AG08396 (cell line): ENCODE measurements at places on chromosomes 2 and 18.
A peak's percentile ranks its signal among the peaks of the same experiment; 100 is the strongest.

GRCh38 chr2:238523158-238524110 lies 96.7 kb downstream of the ASB1 start:
- no peak for DNase-seq

DNA sequence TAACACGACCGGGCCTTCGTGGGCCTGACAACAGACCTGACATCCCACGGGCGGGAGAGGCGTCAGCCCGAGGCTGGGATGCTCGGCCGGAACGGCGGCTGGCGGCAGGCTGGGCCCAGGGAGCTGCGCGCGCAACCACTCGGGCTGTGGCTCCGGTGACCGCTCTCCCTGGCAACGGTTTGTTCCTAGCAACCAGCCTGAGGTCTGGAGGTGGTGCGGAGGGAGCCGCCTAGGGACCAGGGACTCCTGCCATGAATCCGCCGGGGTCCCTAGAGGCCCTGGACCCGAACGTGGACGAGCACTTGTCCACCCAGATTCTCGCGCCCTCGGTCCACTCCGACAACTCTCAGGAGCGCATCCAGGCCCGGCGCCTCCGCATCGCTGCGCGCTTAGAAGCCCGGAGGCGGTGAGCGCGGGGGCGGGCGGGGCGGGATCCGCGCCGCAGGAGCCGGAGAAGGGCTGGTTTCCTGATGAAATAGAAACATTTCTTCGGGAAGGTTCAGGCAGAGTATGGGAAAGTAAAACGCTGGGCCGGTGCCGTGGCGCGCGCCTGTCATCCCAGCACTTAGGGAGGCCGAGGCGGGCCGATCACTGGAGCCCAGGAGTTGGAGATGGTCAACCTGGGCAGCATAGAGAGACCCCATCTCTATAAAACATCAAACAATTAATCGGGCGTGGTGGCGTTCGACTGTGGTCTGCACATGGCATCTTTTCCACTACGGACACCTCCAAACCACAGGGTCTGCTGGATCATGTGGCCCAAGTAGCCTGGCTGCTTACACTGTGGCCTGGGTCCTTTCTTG lies at the start of gene DRC1:
TSS of gene DRC1 (plus strand) at position 182 of the 803 bp plus-strand sequence. CDS start at position 252, 70 bp downstream.
- DNase-seq: peak; percentile 98

DNA sequence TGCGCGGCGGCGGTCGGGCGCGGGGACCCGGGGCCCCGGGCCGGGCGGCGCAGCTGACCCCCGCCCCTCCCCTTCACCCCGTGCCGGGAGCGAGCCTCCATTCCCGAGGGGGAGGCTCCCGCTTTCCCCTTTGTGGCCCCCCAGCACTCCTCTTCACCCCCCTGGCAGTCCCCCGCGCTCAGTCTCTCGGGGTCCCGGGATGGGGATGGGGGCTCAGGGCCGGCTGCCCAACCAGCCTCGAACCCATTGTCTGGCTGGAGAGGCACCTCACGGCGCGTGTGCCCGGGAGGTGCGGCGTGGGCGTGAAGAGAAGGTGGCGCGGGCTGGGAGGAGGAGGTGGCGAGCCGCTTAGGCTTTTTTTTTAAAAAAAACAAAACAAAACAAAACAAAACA lies 748 bp downstream of the FMNL2 start:
- peak; percentile 41 for DNase-seq

GRCh38 chr2:16252251-16252650 lies 311.9 kb downstream of the MYCN start:
- DNase-seq: no peak

DNA sequence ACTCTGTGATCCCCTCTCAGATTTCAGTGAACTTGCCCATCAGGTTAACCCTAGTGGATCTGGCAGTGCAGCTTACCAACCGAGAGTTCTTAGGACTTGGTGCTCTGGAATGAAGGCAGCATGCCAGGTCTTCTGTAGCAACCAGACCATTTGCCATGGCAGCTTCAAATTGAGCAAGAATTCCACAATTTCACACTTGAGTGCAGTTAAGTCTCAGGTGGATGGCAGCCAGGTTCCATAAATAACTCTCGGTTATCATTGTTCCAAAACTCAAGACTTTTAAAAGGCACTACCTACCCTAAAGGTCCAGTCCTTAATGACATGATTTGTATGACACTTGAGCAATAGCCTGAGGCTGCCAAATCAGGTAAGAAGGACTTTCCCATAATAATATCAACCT lies 48.1 kb downstream of the GALNT3 start:
- no peak for DNase-seq

- no peak for DNase-seq
Measured at GRCh38 chr2:70541481-70542020, 12.1 kb downstream of the TGFA start.

DNA sequence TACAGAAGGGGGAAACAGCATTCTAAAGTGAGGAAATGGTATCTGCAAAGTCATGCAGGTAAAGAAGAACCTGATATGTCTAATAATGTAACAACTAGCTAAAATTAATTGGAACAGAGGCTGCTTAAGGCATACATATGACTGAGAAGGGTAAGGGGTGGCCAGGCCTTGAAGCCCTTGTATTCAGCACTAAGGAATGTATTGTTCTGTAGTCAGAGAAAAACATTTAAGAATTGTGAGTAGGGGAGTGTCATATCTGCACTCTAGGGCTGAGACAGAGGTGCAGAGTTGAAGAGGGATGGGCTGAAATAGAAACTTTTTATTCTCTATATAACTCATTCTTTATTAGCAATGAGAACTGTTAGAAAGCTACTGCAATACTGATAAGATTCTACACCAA lies 145.5 kb upstream of the CHAC2 start:
- no peak for DNase-seq

DNA sequence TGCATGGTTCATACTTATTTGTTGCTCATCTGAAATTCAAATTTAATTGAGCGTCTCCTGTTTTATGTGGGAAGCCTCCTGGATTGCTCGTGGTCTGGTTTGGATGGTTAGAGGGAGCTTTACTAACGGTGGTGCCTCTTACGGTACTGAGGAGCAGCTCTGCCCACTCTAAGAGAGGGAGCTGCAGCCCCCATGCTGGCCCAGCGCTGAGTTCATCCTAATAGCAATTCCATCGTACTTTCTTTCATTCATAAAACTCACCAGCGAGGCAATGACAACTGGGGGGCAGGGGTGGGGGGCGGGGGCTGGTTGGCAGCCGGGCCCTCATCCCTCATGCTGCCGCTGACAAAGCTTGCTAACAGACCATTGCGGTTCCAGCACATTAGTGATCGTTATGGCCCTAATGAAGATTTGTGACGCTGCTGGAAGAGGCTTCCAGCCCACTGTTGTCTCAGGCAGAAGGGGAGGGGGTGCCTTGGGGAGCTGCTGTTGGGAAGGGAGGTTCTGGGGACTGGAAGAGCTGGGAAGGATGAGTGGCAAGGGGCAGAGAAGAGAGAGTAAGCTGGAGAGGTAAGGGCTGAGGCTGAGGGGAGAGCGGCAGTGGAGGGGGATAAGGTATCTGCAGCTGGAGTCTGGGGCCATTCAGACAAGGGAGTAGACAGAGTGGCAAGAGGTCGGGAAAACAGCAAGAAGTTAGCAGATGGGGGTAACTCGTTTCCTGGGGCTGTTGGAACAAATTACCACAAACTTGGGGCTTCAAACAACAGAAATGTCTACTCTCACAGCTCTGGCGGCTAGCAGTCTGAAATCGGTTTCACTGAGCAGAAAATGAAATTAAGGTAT lies 238.1 kb downstream of the LPIN1 start:
- DNase-seq: no peak

GRCh38 chr2:66344087-66344663 lies 90.8 kb upstream of the MEIS1 start:
- no peak for DNase-seq

GRCh38 chr2:119117408-119117807 lies 41.1 kb downstream of the C1QL2 start:
- no peak for DNase-seq
